ENCODE measurements at places on chromosomes 13 and 19.

- peak; percentile 63 for DNase-seq
Observed at GRCh38 chr19:47608969-47609905, at the start of gene BICRA. Gene BICRA (plus strand): TSS chr19:47609134. CDS start chr19:47673575, 64,441 bp downstream.

GRCh38 chr19:5466814-5467291 lies 11.6 kb downstream of the ZNRF4 start:
- peak; percentile 26 for DNase-seq

GRCh38 chr19:7255119-7255518 lies 39.1 kb downstream of the INSR start:
- no peak for DNase-seq

DNA sequence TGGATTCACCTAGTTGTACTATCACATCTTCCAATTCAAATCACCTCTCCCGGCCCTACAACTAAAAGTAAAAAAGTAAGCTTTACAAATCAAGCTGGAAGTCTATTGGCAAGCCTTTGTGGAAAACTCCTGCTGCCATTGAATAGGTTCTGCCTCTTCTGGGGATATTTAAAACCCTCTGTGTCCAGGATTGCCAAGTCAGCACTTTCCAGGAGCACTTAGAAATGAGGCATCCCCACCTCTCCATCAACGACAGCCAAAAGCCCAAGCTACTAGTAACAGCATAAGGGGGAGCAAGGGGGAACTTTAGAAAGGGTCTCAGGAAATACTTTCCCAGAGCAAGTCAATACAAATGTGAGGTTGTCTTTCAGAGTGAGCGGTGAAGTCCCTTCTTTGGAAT lies 85.0 kb upstream of the OBI1 start:
- no peak for DNase-seq

- no peak for DNase-seq
Observed at GRCh38 chr19:40778706-40779284, 748 bp downstream of the RAB4B start.

DNA sequence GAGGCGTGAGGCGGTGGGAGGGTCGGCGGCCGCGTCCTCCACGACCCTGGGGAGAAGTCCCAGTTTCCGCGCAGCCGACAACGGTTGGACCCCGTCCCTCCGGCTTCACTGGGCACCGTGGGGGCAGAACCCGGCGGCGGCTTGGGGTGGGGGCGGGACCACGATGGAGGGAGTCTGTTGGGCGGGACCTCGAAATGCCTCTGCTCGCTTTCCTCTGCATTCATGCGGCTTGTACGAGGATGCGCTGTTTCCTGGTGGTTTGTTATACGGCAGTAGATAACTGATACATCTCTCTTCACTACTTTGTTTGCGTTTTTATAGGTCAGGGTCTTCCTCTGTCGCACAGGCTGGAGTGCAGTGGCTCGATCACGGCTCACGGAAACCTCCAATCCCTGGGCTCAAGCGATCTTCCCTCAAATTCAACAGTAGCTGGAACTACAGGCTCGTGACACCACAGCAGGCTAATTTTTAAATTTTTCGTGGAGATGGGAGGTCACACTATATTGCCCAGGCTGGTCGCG lies 24.6 kb upstream of the ZNF846 start:
- DNase-seq, result peak; percentile 59

- DNase-seq, result no peak
Observed at GRCh38 chr19:48493718-48494401, 17.8 kb downstream of the LMTK3 start.

DNA sequence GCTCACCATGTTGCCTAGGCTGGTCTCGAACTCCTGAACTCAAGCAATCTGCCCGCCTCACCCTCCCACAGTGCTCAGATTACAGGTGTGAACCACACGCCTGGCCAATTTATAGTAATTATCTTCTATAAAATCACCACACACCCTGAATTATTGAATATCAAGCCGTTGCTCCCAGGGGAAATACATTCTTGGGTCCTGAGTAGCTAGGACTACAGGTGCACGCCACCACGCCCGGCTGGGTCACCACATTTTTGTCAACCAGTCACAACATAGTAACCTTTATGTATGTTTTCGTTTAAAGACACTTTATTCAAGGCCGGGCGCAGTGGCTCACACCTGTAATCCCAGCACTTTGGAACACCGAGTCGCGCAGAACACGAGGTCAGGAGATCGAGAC lies 8.3 kb downstream of the CBLC start:
- DNase-seq, result no peak

DNA sequence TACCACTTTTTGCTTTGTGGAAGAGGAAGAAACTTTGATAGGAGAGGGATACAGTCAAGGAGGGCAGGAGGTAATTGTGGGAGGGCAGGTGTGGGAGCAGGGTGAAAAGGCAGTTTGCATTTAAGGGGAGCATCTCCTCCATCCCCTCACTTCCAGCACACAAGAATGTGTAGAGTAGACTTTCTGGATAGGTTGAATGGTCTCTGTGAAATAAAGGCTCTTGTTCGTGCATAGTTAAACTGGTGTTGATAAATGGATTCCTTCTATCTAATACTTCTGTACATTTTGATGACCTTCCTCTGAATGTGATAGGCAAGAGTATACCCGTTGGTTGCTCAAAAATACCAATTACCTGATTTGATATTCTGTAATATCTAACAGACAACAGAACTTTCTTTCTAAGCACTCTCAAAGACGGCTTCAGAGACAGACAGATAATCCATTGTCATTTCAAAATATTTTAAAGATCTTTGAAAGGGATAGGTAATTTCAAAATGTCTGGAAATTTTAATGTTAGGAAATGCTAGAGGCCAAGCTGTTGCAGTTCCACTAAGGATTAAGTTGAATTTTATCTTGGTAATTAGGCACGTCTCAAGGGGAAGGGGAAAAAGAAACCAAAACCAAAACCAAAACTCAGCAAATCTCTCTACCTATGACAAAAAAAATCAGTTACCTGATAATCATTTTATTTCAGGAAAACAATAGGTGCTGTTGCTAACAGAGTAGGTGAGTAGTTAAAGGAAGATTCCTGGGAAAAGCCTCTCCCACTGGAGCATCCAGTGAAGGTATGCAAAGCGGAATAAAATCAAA lies 302.6 kb downstream of the COG6 start:
- DNase-seq, result no peak

DNA sequence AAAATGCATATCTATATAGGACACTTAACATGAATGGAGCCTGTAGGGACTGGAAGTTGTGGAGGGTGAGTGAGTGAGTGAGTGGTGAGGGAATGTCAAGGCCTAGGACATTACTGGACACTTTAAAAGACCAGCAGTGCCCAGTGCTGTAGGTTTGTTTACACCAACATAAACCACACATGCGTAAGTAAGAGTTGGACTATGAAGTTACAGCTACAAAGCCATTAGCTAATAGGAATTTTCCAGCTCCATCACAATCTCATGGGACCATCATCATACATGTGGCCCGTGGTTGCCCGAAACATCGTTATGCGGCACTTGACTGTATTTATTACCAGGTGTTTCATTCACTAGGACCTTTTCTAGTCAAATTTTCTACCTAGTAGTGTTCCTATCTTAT lies 49.2 kb downstream of the LATS2 start:
- DNase-seq, result no peak

- no peak for DNase-seq
Observed at GRCh38 chr19:2428321-2428690, 920 bp upstream of the TIMM13 start.

Data from anterior cingulate cortex (tissue), 58 donors.